ENCODE measurements at places on chromosomes 16 and 17.

DNA sequence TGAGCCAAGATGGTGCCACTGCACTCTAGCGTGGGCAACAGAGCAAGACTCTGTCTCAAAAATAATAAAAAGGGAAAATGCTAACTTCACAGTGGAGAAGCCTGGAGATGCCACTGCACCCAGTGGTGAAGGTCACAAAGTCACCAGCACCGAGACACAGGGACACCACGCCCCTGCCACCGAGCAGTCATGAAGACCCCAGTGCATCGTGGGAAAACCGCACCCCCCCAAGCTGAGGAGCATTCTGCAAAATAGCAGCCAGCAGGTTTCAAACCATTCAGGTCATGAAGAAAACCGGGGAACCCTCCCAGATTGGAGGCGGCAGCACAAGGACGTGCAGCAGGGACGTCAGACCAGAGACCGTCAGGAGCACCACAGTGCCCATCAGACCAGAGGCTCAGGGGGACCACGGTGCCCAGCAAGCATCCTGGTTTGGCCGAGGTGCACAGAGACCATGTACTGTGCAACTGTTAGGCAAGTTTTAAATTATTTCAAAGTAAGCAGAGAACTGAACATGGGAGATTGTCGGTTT lies 13.7 kb downstream of the CHMP1A start:
- DNase-seq, result no peak

DNA sequence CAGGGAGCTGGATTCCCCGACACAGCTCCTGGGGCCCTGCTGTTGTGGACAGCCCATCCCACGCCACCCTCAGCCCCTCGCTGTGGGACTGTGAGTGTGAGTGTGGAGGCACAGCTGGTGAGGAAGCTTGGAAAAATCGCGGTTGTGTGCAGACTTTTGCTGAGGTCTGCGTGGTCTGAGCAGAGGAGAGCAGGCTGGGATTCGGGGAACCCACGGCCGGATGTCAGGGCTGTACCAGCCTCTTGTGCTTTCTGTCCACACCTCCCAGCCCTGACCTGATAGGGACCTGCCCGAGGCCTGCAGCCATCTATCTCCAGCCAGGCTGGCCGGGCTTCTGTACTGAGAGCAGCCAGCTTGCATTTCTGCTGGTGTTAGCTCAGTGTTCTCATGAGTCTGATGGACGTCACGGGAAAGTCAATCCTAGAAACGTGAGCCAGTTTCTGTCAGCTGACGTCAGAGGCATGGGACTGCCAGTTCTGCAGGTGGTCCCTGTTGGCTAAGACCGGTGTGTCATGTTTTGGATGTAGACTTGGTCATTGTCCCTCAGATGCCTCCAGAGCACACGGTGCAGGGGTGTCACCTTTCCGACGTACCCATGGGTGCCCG lies 72.8 kb upstream of the ZNF750 start:
- peak; percentile 13 for DNase-seq

GRCh38 chr16:72502594-72503005 lies 330.6 kb upstream of the PMFBP1 start:
- no peak for DNase-seq

GRCh38 chr17:8680466-8681169 lies 50.1 kb upstream of the MYH10 start:
- no peak for DNase-seq

DNA sequence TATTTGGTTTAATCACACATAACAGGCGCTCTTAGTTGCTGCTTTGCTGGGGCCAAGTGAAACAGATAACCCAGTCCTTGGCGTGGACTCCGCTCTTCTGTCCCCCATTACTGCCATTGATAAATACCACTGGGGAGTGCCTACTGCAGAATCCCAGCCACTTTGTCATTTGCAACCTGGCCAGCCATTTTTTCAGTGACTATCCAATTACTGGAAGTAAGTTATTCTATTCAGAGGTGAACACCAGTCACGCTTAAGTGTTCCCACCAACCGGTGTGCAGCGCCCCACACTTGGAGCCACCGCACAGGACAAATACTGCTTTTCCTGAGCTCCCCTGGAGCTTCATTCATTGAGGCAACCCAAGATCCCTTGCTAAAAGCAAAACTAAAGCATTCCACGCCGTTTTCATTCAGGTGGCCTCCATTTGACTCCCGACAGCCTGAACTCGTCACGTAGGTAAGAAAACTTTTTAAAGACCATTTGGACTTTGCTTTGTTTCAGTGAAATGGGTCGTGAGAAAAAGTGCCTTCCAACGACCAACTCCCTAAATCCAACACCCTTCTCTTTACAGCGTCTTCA lies 1.8 kb downstream of the USP7 start:
- DNase-seq, result no peak

- DNase-seq, result no peak
Measured at GRCh38 chr17:28646039-28646754, 1.2 kb upstream of the BLTP2 start.

GRCh38 chr16:78179666-78180065 lies 80.2 kb downstream of the WWOX start:
- DNase-seq, result no peak

DNA sequence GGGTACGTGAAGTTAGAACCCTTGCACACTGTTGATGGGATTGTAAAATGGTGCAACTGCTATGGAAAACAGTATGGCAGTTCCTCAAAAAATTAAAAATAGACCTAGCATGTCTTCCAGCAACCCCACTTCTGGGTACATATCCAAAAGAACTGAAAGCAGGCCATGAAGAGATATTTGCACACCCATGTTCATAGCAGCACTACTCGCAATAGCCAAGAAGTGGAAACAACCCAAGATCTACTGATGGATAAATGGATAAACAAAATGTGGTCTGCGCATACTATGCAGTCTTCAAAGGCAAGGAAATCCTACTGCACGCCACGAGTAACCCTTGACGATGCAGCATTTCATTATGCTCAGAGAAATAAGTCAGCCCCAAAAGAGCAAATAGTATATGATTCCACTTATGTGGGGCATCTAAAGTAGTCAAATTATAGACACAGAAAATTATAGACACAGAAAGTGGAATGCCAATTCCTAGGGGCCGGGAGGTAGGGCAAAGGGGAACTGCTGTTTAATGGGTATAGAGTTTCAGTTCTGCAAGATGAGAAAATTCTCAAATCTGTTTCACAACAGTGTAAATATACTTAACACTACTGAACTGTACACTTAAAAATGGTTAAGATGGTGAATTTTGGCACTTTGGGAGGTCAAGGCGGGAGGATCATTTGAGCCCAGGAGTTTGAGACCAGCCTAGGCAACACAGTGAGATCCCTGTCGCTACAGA lies 17.2 kb downstream of the CORO7 start:
- DNase-seq, result no peak

DNA sequence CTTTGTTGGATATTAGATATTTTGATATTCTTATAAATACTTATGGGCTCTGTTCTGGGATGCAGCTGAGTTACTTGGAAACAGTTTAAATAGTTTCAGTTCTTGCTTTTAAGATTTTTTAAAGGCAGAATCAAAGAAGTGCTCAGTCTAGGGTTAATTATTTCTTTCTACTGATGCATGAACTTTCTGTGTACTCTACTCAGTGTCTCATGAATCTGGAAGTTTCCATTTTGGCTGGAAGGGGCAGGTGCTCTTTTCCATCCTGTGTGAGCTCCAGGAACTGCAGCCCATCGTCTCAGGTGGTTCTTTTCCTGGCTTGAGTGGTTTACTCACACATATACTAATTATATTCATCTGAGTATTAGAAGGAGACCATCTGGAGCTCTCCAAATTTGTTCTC lies 61.1 kb upstream of the CPHXL start:
- DNase-seq, result no peak

DNA sequence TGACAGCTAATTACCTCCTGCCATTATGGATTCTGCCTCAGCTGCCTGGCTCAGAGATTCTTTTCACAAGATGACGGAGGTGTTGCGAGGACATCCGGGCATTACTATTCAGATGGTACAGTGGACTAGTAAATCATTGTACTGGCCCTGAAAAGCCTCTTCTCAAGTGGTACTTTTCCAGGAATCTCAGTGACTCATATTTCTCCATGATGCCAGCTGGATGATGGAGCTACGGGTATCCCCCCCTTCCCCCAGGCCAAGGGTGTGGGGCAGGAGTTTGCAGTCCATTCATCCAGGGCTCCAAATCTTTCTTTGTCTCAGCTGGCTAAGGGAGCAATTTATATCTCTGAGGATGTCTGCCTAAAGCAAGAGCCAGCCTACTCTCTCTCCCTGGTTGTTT lies 107.7 kb upstream of the GPR139 start:
- DNase-seq, result no peak

DNA sequence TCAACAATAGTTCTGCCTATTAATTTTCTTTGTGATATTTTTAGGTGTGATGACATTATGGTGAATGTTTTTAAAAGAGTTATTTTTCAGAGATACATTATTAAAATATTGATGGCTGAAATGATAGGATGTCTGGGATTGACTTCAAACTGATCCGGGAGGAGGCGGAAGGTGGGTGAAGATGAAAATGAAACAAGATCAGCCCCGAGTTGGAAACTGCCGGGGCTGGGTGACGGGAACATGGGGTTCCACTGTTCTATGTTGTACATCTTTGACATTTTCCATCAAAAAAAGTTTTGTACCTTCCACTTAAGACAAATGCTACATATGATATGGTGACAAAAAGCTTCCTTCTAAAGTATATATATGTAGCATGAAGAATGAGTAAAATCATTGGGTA lies 336.9 kb downstream of the XYLT1 start:
- no peak for DNase-seq

GRCh38 chr16:55136356-55137150 lies 187.4 kb upstream of the IRX6 start:
- no peak for DNase-seq

DNA sequence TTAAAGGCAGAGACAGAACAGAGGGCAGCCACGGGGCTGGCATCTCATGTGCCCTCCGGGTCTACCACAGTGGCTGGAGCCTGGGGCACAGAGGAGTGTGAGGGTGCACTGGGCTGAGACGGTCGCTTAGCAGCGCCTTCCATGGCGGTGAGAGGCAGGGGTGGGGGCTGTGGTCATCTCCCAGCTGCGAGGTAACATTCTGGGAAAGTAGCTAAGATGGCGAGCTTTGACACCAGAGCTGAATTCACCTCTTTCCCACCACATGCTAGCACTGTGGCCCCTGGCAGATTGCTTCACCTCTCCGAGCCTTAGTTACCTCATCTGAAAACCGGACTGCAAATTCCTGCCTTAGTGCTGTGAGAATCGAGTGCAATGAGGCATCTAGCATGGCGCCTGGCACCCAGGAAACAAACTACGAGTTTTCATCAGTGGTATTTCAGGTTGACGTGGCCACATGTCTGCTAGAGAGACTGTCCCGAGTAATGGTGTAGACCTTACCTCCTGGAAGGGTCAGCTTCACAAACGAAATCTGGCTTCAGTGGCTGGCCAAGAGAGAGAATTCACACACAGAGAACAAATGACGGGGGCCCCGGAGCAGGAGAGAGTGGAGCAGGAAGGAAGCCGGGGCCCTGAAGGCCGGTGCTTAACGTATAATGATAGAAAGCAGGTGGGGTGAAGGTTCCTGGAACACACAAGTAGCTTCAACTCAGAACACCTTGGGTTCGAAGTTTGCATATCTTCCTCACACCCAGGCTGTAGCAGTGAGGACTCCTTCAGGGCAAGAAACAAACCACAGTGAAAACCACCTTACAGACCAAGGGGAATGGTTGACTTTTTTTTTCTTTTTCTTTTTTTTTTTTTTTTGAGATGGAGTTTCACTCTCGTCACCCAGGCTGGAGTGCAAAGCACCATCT lies 63.9 kb upstream of the RPH3AL start:
- DNase-seq, result peak; percentile 53

GRCh38 chr16:57572978-57573728 lies 30.7 kb downstream of the ADGRG5 start:
- no peak for DNase-seq

DNA sequence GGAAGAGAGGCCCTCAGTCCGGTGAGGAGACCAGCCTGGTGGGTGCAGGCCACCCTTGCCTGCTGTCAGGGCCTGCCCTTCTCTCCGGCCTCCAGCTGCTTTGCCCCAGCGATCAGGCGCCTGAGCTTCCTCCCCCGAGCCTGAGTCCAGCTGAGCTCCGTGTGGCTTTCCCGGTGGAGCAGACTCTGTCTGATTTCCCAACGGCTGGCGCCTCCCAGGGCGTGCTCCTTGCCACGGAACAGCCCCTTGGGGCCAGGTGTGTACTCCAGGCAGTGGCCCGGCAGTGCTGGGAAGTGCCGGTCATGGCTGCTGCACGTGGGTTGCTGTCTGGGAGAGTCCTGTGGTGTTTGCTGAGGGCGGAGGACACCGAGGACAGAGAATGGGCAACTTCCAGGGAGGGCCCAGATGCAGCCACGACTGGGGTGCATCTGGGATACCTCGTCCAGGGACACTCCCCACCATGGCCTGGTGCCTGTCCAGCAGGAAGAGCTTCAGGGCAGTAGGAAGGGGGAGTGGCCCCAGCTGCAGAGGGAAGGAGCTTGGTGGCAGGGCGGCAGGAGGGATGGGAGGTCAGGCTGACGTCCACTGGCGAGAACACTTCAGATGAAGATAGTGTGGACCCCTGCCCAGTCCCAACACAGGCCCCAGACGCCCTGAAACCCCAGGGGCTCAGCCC lies 22.5 kb downstream of the METRNL start:
- DNase-seq, result no peak

DNA sequence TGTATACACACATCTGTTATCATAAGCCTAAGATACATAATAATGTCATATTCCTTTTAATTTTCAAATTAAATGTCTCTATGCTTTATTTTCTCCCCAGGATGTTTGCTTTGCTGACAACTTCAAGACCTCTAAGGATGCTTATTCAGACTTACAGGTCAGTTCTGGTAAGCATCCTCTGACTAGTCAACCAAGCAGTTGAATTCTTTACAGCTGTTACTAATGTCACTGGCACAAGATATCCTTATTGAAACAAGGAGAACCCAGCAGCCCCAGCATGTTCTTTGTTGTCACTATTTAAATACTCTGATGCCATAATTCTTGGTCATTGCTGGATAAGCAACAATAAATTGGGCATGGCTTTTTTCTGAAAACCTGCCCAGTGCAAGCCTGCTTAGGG lies 232.3 kb upstream of the PMFBP1 start:
- DNase-seq, result no peak

DNA sequence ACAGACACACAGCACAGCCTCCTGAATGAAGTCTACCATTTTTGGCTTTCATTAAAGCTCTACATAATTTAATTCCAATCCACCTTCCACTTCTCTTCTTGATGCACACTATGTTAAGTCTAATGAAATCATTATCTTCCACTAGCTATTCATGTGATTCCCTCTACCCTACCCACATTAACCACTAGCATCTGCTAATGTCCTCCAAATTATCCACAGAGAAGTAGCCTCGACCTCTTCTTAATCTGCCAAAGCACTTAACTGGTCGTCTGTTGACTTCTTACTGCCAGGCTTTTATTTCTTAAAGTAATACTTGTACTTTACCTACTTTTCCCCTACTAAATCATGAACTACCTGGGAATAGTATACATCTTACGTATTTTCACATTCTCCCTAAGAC lies 91.8 kb downstream of the NCOR1 start:
- DNase-seq, result no peak

- peak; percentile 36 for DNase-seq
Measured at GRCh38 chr17:74737299-74738050, 419 bp downstream of the RAB37 start.

DNA sequence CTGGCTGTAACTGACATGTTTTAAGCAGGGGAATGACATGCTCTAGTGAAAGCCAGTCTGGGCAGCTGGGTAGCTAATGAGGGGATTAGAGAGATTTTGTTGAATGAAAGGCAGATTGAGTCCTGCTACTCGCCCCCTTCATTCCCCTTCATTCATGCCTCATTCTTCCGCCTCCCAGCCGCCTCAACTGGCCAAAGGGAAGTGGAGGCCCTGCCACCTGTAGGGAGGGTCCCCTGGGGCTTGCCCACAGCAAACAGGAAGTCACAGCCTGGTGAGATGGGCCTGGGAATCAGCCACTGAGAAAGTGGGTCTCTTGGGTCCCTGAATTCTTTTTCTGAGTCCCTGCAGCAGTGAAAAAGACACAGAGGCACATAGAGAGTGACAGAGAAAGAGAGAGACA lies 1.1 kb upstream of the CD19 start:
- no peak for DNase-seq
